ENCODE measurements at places on chromosomes 16 and 17.
A peak's percentile ranks its signal among the peaks of the same experiment; 100 is the strongest.

DNA sequence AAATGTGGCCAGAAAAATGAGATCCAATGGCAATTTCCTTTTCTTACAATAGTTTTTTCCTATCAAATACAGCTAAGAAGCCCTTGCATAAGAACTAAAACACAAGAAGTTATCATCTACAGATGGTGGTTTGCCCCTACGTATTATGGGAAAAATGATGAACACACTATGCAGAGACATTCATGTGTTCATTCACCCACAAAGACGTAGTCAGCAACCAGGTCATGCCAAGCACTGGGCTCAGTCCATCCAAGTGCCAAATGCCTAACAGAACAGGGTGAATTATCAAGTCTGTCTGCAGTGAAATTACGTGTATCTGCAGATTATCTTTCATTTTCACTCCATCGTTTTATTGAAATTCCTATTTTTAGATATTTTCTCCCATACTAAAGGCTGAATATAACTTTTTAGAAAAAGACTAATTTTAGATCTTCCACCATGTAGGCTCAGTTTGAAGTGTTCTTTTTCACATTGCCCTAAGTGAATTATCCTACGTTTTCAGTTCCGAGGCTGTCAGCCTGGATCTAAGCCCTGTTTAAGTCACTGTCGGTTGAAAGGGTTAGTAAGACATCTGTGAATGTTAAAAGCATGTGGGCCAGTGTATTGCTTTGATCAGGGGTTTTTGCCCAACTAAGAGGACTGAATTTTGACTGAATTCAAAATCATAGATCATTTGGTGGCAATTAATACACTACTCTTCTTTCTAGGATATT is 78.1 kb upstream of the DHX40 start:
- DNase-seq = no peak

DNA sequence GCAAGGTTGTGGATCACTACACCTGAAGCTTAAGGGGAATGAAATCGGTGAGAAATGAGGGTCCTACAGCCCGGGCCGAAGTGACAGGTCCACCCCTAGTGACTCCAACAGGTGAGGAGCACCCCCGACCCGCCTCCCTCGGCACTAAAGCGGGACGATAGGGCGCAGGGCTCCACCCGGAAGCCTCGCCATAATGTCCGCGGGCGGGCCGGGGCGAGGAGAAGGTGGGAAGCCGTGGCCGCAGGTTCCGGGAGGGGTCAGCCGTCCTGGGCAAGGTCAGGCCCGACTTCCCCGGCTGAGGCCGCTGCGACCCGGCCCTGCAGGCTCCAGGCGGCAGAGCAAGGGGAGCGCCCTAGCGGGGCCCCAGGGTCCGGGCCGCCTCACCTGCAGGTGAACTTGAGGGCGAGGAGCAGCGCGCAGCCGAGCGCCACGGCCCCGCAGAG is 543 bp downstream of the TXNDC11 start:
- DNase-seq = no peak

DNA sequence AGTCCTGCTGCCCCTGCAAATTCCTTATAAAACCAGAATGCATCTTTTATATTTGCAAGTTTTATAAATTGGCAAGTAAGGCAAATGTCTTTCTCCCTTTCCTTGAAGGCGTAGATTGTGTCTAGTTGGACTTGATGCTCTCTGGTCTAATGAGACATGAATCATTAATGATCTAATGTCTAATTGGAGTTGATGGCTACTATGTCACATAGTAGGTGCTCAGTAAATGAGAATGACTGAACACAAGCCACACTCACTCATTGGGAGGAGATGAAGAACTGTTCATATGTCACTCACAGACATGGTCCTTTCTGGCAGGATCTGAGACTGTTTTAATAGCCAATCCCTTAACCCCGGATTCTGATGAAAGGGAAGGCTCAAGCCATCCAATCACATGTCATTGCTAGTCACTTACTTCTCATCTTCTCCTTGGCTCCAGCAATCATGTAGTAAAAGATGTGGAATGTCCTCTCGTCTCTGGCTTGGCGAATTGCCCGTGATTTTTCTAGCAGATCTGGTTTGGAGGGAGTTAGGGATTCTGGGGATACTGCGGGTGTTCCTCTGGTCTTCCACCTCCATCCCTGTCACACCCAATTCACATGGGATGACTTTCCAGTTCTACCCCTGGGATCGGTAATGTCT is 81.0 kb downstream of the MYH11 start:
- no peak for DNase-seq

DNA sequence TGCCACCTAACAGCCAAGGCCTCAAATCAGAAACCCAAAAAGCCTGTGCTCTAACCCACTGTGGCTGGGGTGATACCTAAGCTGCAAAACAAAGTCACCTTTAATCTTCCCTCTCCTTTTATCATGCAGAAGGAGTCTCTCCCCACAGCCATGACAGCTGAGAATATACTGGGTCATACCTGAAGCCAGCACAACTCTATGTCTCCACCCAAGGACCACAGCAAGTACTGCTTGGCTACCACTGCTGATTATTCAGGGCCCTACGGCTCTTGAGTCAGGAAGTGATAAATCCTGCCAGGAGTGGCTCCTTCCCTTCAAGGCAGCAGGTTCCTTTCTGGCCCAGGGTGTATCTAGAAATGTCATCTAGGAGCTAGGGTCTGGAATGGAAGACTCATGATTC is 151.5 kb upstream of the TOM1L1 start:
- no peak for DNase-seq

- DNase-seq = no peak
Measured at GRCh38 chr17:68060336-68060735, 24.8 kb downstream of the KPNA2 start.

- DNase-seq = no peak
Measured at GRCh38 chr16:80973991-80974390, 32.7 kb downstream of the CMC2 start.

GRCh38 chr16:78022347-78023060 is at the start of gene CLEC3A:
Gene CLEC3A, plus strand, starts transcription at chr16:78022548. Its CDS starts 79 bp downstream, at chr16:78022627.
- peak; percentile 50 for DNase-seq

- no peak for DNase-seq
Measured at GRCh38 chr16:59173408-59173831, 439.3 kb upstream of the GOT2 start.

GRCh38 chr17:82962163-82962720 is 117.2 kb upstream of the METRNL start:
- DNase-seq = no peak

- no peak for DNase-seq
Measured at GRCh38 chr16:13543850-13544249, 376.1 kb upstream of the ERCC4 start.

- DNase-seq = no peak
Measured at GRCh38 chr16:54288030-54288834, 1.6 kb upstream of the IRX3 start.

GRCh38 chr17:79990051-79990592 is 45.5 kb downstream of the TBC1D16 start:
- DNase-seq = no peak

DNA sequence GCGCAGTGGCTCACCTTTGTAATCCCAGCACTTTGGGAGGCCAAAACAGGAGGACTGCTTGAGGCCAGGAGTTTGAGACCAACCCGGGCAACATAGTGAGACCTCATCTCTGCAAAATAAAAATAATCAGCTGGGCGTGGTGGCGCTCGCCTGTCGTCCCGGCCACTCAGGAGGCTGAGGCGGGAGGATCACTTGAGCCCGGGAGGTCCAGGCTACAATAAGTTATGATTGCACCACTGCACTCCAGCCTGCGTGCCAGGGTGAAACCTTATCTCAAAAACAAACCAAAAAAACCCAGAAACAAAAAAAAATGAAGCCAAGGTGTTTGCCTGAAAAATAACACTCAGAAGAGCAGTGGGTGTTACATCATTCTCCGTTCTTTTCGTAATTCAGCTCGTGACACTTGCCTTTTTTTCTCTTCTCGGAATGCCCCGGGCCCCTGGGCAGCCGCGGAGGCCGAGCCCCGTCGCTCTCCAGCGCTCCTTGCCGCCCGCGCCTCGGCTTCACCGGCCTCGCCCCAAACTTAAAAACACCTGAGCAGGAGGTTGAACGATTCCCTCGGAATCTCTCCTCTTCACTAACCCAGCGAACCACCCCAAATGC is 17.0 kb downstream of the PRCD start:
- DNase-seq = no peak

GRCh38 chr16:4416200-4417032 is at the start of gene CORO7:
Gene CORO7, minus strand, starts transcription at chr16:4416596. Its CDS starts 78 bp downstream, at chr16:4416518.
- DNase-seq = peak; percentile 94

GRCh38 chr16:50136399-50136798 is 16.7 kb upstream of the TENT4B start:
- no peak for DNase-seq

- no peak for DNase-seq
Measured at GRCh38 chr16:427250-427649, 1.8 kb downstream of the RAB11FIP3 start.

DNA sequence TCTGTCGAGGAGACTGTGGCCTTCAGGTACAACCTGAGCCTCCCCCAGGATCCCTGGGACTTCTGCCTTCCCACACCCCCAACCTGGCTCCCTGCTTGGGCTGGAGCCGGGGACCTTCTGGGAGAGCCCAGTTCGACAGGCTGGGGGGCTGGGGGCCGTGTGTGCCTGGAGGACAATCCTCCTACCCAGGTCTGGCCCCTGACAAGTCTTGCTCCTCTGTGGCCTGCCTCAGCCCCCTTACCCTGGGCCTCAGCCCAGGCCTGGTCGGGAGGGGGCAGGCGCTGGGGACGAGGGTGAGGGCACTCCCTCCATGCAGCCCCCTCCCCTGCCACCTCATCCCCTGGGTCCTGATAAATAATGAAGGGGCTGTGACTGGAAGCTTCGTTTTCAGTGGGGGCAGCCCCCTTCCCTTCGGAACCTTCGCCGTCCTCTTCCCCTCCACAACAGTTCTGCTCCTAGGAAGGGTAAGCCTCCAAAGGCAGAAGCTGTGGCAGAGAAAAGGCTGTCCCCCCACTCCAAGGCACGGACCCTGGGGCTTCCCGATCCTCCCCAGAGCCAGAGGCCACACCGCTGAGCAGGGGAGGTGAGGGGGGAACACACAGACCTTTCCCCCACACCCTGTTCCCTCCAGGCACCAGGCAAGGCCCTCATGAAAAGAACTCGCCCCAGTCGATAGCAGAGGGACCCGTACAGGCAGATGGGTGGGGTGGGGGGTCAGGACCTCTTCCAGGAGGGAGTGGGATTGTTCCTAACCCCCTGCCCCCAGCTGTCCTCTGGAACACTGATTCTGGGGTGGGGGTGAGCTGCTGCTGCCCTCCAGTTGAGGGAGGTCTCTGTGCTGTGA is 5.0 kb upstream of the BAHCC1 start:
- no peak for DNase-seq

GRCh38 chr16:10613785-10614485 is 33.5 kb upstream of the EMP2 start:
- DNase-seq = no peak

GRCh38 chr17:34357398-34357797 is 1.1 kb downstream of the CCL13 start:
- DNase-seq = no peak

- peak; percentile 85 for DNase-seq
Measured at GRCh38 chr17:82300707-82301270, 16.6 kb downstream of the CD7 start.

- DNase-seq = no peak
Measured at GRCh38 chr17:8791910-8792270, 7.3 kb downstream of the MFSD6L start.

DNA sequence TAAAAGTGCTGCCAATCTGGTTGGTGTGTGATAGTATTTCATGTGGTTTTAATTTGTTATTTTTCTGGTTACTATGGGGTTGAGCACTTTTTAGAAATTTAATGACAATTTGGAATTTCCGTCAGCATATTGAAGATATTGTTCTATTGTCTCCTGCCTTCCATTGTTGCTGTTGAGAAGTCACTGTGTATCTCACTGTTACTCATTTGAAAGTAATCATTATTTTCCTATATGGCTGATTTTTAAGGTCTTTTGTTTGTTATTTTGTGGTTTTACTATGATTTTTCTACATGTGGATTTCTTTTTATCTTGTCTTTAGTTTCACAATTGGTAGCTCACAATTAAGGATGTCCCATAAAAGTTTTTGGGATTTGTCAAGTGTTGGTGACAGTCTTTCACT is 8.2 kb downstream of the KRT26 start:
- no peak for DNase-seq

GRCh38 chr16:85052536-85052935 is 24.9 kb downstream of the KIAA0513 start:
- no peak for DNase-seq

- DNase-seq = no peak
Measured at GRCh38 chr17:9356488-9356911, 219.1 kb downstream of the STX8 start.

GRCh38 chr16:17784073-17784472 is 313.3 kb upstream of the XYLT1 start:
- peak; percentile 45 for DNase-seq

GRCh38 chr17:43697937-43698336 is 36.2 kb upstream of the MEOX1 start:
- no peak for DNase-seq

- no peak for DNase-seq
Measured at GRCh38 chr17:70298929-70299531, 129.7 kb downstream of the KCNJ2 start.

- DNase-seq = peak; percentile 69
Measured at GRCh38 chr16:86732621-86733295, 154.4 kb downstream of the FOXL1 start.

All from ecto neural progenitor cell (in vitro differentiated cells).